ENCODE measurements at places on chromosomes 6 and 20. TPM values are rescaled to one million over a fixed set of nuclear protein-coding genes. Genes with fewer than 3 reads are reported as not detected.

MAP1LC3A gene
- 43.0 TPM for total RNA-seq

HLA-DQA2 gene
- total RNA-seq, result not detected

SLC25A27 gene
- total RNA-seq, result 97.2 TPM

GJA1 gene
- total RNA-seq, result 209 TPM

ASIP gene
- total RNA-seq, result 1.9 TPM

INSM1 gene
- total RNA-seq, result 25.6 TPM

CD164 gene
- total RNA-seq, result 195 TPM

TGM6 gene
- total RNA-seq, result not detected

PRPH2 gene
- 147 TPM for total RNA-seq

ARG1 gene
- 4.5 TPM for total RNA-seq

ZNF165 gene
- total RNA-seq, result 0.82 TPM

GNMT gene
- not detected for total RNA-seq

TFAP2D gene
- total RNA-seq, result 1.3 TPM

ULBP1 gene
- 0.60 TPM for total RNA-seq

APOBEC2 gene
- total RNA-seq, result 31.3 TPM

TCF21 gene
- total RNA-seq, result not detected

C6orf15 gene
- not detected for total RNA-seq

DACT2 gene
- total RNA-seq, result 15.9 TPM

TUBB2B gene
- 434 TPM for total RNA-seq

LY86 gene
- total RNA-seq, result 2.1 TPM

GINS1 gene
- total RNA-seq, result 6.8 TPM

CCN2 gene
- 93.1 TPM for total RNA-seq

SH3BGRL2 gene
- 71.2 TPM for total RNA-seq

PSORS1C2 gene
- total RNA-seq, result not detected

GGTLC1 gene
- total RNA-seq, result not detected

TGM2 gene
- total RNA-seq, result 151 TPM

MUCL3 gene
- total RNA-seq, result not detected

OR2J3 gene
- not detected for total RNA-seq

RNF144B gene
- 13.9 TPM for total RNA-seq

REM1 gene
- total RNA-seq, result 3.3 TPM

SALL4 gene
- total RNA-seq, result 1.8 TPM

CDH22 gene
- total RNA-seq, result 0.93 TPM

CAP2 gene
- 17.6 TPM for total RNA-seq

CRYBG1 gene
- 5.7 TPM for total RNA-seq

WFDC5 gene
- total RNA-seq, result not detected

ZC2HC1B gene
- not detected for total RNA-seq

SLC32A1 gene
- total RNA-seq, result 8.2 TPM

DEFB132 gene
- total RNA-seq, result not detected

HSD17B8 gene
- 14.3 TPM for total RNA-seq

NXT1 gene
- 27.8 TPM for total RNA-seq

BTN1A1 gene
- total RNA-seq, result not detected

SMIM28 gene
- total RNA-seq, result not detected

ZNF292 gene
- 177 TPM for total RNA-seq

HFE gene
- total RNA-seq, result 5.2 TPM

RAET1E gene
- total RNA-seq, result 0.22 TPM

ENPP5 gene
- 8.9 TPM for total RNA-seq

PKHD1 gene
- total RNA-seq, result 0.66 TPM

OPRL1 gene
- total RNA-seq, result 3.5 TPM

BANF2 gene
- not detected for total RNA-seq

CTCFL gene
- total RNA-seq, result 0.27 TPM

PLCB1 gene
- total RNA-seq, result 46.4 TPM

POU5F1 gene
- total RNA-seq, result not detected

HLA-DRB5 gene
- total RNA-seq, result not detected

CCM2L gene
- total RNA-seq, result 4.8 TPM

SEMG1 gene
- total RNA-seq, result not detected

ALDH8A1 gene
- 1.4 TPM for total RNA-seq

BPIFB1 gene
- total RNA-seq, result not detected

LRRC1 gene
- 27.8 TPM for total RNA-seq

Measured in camera-type eye (tissue), 1 donor.